ENCODE measurements at places on chromosomes 6 and 20.

DNA sequence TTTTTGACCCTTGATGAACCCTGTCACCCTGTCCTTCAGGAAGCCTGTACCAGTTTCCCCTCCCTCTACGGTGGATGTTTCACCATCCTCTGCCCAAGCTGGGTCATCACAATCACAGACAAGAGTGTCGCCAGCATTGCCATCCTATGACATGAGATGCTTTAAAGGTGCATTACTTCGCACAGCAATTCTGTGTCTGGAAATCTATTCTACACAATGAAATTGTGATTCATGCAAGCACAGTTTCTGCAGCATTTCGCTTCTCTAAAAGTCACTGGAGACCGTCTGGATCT, 2.5 kb upstream of the ULBP2 start:
- DNase-seq = no peak

DNA sequence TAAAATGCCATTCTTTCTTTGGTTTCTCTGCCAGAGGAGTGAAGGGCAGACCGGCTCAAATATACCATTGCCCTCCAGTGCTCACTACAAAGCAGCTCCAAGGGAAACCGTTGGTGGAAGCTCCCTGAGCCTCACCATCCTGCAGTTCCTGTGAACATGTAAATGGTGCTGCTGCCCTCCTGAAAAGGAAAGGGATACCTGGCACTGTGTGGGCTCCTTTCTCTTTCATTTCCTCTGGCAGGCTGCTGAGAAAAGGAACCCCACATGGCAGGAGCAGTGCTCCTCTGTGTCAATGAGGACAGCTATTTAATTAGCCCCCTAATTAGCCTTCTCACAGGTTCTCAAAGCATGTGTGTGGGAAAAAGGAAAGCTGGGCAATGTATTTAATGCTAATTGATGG, 142.5 kb downstream of the KLHL32 start:
- DNase-seq = no peak

- DNase-seq = no peak
Measured at GRCh38 chr6:88386167-88386566, 220.0 kb upstream of the CNR1 start.

GRCh38 chr6:4129446-4129845, 5.9 kb downstream of the ECI2 start:
- no peak for DNase-seq

DNA sequence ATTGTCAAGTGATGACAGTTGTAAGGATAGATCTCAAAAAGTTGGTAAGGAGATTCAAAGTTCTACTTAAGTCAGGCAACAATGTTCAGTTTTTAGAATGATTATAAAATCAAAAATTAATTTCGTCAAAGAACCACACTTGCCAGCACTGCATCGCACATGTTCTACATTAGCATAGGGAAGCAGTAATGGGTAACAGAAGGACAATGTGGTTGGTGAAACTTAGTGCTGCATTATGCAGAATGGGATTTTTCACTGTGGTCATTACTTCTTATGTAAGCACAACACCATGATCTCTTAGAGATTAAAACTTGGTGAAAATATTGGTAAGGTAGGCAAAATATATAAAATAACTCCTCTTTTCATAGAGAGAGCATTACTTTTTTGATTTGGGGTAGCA, 173.7 kb upstream of the THEMIS start:
- no peak for DNase-seq

DNA sequence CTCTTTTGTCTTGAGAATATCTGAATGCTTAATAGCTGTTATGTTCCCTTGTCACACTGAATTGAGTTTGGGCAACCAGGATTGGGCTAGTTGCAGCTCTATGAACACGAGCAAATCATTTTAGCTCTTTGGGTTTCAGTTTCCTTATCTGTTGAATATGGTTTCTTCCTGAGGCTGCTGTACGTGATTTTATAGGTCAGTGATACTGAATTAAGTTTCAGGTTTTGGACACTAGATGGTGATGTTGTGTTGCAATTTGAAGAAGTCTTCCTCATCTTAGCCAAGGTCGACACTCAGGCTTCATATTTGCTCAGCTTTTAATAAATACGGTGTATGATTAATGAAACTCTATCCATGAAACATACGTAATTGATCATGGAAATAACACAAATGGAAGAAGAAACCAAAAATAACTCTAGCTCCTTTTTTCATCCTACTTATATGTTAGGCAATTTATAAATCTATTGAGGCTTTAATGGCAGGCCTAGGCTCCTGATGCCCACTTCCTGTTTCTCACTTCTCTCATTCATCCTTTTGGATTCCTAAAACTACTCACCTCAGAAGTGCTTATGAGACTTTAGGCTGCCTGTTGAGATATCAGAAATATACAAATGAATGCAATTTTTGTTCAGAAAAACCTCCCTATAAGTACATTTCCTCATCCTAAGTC, 354.1 kb upstream of the MAP3K7 start:
- DNase-seq = peak; percentile 87

DNA sequence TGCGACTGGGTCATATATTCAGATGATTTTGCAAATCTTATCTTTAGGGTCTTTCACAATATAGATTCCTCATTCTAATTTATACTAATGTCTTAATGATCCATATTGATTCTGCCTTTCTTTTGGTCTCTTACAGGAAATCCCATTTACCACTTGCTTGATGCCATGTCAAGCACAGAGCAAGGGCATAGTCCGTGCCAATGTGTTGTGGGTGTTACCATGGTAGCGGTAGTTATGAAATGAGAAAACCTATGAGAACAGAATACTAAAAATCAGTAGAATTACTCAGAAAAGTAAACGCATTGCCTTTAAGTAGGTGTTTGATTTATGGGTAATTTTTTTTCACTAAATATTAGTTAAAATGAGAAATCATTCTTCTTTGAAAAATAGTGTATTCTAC, 153.9 kb upstream of the RAB32 start:
- no peak for DNase-seq

- no peak for DNase-seq
Measured at GRCh38 chr6:156630613-156631302, 146.4 kb upstream of the ARID1B start.

GRCh38 chr6:126540161-126540560, 200.2 kb downstream of the CENPW start:
- DNase-seq = no peak

- no peak for DNase-seq
Measured at GRCh38 chr6:113982055-113982550, 11.2 kb upstream of the HDAC2 start.

DNA sequence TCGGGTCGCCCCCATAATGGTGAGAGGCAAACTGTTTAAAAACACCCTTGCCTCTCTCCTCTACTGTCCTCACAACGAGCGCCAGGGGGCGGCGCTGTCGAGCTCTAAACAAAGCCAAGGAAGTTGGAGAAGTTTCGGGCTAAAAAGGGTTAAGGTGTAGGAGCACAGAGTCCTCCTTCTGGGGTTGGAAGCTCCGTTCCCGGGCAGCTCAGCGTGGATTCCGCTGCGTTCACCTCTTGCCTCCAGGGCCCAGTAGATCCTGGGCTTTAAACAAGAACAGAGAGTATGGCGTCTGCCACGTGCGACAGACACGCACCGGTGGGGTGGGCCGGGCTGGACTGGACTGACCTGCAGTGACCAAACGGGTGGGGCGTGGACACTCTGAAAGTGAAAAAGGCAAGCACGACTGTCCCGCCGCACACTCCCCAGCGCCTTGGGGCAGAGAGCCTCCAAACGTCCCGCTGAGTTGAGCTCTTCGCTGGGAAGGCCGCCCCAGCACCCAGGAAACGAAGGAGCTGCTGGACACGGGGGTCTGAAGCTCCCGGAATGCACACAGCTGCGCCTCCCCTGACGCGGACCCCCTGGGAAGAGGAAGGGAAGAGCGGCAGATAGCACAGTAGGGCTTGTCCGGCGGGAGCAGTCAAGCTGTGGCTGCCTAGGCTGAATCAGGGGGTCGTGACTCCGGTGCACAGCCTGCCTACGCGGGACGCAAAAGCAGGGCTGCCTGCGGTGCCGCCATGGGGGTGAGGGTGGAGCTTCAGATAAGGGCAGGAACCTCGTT, 1.6 kb upstream of the THBD start:
- DNase-seq = no peak

- DNase-seq = peak; percentile 96
Measured at GRCh38 chr20:58870293-58871014, 17.9 kb downstream of the GNAS start.

GRCh38 chr20:49594143-49594930, 26.4 kb upstream of the PTGIS start:
- DNase-seq = peak; percentile 90

DNA sequence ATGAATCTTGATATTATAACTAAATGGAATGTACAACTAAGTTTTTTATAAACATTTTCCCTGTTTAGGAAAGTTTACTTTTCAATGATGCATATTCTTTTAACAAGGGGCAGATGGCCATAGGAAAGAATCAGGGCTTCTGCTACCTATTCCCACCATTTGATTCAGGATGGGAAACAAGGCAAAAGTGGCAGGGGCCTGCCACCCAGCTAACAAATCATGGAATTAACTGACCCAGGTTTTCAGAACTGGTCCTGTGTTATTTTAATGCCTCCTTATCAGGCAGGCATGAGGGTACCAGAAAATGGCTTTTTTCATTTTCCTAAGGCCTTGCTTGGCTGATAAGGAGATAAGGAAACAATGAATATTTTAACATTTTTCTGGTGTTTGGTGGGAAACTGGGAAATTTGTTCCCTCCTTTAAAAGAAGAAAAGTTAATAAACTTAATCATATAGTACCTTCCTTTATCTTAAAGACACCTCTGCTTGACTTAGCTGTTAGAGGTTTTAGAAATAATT, 6.7 kb downstream of the POU3F2 start:
- DNase-seq = no peak

DNA sequence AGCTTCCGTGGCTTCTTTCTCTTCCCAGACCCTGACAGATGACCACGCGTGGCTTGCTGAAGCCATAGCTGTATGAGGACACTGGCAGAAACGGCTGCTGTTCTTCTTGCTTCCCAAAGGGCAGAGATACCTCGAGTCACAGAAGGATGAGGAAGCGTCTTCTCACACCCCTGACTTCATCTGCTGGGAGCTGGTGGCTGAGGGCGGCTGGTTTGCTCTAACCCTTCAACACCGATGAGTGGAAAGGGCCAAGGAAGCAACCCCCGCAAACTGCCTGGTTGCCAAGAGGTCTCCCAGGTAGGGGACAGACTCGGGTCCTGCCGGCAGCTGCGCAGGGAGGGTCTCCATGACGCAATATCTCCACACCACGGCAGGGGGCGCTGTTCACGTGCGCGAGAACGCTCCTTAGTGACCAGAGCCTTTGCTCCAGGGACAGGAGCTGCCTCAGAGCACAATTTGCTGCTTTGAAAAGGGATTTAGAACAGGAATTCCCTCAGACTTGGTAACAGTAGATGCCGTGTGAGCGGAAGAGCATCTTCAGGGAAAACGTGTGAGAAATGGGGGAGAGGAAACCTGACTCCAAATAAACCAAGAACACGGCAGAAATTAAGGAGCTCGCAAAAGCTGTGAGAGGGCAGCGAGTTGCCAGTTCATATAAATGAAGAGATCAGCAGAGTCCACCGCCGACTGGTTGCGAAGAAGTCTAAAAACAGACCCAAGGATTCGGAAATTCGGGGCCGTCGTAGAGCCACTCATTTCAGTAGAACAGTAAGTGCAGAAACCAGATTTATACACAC, 80.2 kb downstream of the ERMARD start:
- peak; percentile 66 for DNase-seq

DNA sequence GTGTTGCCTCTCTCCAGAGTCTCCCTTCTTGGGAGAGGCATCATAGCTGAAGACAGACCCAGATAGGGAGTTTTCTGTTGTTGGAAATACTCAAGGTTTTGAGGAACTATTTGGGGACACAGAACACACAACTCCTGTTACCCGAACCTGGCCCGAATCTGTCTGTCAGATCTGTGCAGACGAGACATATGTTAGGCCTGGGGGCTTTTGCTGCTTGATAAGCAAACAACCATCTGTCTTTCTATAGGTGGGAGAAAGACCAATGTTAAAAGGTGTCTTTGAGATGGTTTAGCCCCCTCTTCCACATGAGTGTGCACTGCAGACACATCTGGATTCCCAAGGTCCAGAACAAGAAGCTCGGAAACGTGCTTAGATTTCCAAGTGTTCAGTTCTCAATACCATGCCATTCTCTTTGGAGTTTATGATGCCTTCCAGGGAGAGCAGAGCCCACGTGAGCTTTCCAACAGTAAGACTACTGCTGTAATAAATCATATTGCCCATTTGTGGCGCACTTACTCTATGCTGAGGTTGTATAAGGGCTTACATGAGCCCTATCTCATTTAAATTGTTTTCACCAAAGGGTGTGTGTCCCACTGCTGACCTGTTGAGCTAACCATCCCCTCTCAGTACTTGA, 3.8 kb upstream of the STX16 start:
- DNase-seq = no peak

- no peak for DNase-seq
Measured at GRCh38 chr20:34302312-34302722, 838 bp downstream of the AHCY start.

Data from SJCRH30 (cell line).